ENCODE measurements at places on chromosomes 2 and 18.

DNA sequence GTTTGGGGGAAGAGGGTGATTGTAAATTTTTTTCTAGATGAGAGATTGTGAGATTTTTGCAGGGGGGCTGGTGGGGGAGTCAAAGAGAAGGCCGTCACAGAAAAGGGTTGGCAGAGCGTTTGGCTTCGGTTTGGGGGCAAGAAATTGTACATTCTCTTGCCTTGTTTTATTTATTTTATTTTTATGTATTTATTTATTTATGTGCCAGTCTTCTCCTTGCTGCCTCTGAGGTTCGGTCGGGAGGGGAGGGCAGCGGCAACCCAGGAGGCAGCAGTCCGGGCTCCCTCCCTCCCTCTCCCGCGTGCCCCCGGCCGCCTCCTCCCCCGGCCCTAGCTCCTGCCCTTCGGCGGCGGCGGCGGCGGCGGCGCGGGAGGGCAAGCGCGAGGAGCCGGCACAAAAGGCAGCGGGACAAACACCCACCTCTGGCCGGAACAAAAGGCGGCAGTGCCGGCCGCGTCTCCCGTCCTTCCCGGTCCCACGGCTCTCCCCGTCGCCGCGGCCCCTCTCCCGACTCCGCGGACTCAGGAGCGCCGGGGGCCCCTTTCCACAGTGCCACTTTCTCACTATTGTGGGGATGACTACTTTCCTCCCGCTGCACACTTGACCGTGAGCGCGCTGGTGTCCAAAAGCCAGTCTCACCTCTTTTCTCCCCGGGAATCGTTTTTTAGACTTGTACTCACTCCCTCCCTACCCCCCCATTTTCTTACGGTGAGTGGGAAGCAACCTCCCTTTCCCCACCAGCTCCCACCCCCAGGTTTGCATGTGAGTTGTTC is 1.2 kb downstream of the BCL11A start:
- no peak for DNase-seq

DNA sequence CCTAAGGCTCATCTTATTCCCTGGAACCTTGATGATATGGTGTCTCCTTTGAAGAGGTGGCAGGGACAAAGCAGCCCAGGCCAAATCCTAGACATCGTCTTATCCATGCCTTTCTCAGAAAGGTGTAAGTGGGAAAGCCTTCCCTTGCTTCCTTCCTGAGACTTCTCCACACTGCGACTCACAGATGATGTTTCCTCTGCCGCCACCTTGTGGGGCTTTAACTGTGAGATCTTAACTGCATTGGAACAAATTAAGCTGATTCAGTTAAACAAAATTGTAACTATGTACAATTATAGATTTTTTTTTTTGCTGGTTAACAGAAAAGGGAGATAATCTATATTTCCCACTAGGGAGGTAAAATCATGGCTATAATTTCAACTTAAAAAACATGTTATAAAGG is 10.0 kb upstream of the GCA start:
- no peak for DNase-seq

GRCh38 chr2:173462892-173463840 is 108.5 kb downstream of the CDCA7 start:
- no peak for DNase-seq

- peak; percentile 16 for DNase-seq
Observed at GRCh38 chr2:98412751-98413458, 31.8 kb upstream of the INPP4A start.

- no peak for DNase-seq
Observed at GRCh38 chr2:3154146-3154545, 223.5 kb downstream of the EIPR1 start.

- DNase-seq, result no peak
Observed at GRCh38 chr18:59460072-59460420, 101.0 kb upstream of the LMAN1 start.

DNA sequence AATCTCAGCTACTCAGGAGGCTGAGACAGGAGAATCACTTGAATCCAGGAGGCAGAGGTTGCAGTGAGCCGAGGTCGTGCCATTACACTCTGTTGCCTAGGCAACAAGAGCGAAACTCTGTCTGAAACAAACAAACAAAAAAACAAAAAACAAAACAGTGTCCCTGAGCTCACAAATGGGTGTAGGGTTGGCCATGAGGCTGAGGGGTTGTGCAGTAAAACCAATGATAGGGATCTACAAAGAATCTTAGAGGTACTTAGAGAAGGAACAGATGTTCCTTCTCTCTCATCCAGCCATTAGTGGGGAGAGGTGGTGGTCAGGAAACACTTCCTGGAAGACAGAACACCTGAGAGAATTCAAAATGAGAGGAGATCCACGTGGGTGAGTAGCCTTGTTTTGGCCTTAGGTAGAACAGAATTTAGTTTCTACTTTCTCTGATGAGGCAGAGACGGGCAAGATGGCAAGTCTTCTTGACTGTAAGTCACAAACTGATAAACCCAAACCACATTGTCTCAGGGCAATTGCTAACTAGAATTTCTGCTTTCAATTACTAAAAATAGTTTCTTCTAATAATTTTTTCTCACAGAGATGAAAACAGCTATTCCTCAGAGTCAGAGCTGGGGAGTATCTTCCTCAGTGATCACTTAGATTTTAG is 61.5 kb upstream of the PPM1B start:
- DNase-seq, result no peak

- no peak for DNase-seq
Observed at GRCh38 chr2:40251137-40251536, 200.8 kb downstream of the SLC8A1 start.

GRCh38 chr2:15749460-15750432 is 158.1 kb downstream of the DDX1 start:
- no peak for DNase-seq

DNA sequence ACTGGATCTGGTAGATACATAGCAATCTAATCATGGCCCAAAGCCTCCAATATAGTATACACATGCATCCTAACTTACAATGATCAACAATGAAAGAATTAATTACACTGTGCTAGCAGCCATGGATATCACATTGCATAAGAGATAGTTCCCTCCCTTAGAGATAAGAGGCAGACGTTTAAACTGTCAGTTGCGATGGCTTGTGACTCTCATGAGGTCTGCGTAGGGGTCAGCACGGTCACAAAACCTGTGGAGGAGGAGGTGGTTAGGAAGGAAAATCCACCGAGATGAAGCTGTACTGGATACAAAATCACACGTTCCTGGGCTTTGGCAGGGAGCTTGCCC is 800 bp upstream of the RALB start:
- no peak for DNase-seq

GRCh38 chr2:127429844-127430425 is 11.7 kb downstream of the PROC start:
- DNase-seq, result no peak

DNA sequence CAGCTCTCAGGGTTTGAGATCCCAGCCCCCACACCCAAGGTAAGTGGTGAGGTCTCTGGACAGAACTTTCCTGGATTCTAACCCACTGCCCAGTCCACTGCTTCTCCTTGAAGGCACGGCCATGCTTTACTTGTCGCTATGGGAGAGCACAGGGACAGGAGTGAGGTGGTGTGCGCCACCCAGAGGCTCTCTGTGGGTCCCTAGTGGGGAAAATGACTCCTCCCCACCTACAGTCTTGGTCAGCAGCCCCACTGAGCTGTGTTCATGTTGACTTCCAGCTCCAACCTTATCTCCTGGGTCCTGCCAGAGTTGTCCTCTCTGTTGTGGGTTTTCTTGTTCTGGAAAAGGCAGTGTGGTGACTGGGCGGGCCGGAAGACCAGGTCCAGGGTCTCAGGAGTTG is 11.1 kb downstream of the TET3 start:
- DNase-seq, result no peak

DNA sequence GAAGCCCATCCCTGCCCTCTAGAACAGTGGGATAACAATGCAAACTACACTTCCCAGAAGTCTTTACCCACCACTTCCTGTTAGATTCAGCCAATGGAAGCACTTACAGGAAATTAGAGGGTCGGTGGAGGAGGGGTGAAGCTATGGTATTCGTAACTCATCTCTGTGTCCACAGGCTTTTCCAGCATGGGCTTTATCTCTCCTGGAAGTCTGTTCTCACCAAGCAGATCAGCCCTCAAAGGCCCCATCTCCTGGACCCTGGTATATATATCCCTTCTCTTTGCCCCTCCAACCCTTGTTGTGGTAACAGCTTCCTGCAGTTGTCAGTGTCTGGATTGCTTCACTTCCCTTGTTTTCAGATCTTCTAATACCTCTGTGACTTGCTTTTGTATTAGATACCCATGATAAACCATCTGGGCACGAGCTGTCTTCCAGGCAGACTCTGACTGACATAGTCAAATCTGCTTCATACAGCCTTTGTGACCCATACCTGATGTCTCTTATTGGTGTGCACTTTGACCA is 475.0 kb upstream of the POU3F3 start:
- no peak for DNase-seq

DNA sequence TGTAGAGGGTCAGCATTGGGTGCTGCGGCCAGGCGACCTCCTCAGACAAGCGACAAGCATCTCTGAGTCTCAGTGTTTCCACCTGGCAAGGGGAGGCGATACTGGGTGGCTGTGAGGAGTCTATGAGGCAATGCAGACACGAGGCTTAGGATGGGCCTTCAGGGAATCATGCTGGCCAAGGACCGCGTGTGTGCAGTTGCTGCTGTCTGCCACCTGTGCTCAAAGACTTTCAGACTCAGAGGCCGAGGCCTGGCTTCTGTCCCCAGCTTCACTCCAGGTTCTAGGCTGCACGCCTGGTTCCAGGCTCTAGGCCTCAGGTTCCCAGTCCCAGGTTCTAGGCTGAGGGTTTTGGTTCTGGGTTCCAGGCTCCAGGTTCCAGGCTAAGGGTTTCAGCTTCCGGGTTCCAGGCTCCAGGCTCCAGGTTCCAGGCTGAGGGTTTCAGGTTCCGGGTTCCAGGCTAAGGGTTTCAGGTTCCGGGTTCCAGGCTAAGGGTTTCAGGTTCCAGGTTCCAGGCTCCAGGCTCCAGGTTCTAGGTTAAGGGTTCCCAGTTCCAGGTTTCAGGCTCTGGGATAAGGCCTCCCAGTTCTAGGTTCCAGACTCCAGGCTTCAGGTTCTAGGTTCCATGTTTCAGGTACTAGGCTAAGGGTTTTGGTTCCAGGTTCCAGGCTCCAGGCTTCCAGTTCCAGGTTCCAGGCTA is 14.8 kb downstream of the LRRFIP1 start:
- no peak for DNase-seq

DNA sequence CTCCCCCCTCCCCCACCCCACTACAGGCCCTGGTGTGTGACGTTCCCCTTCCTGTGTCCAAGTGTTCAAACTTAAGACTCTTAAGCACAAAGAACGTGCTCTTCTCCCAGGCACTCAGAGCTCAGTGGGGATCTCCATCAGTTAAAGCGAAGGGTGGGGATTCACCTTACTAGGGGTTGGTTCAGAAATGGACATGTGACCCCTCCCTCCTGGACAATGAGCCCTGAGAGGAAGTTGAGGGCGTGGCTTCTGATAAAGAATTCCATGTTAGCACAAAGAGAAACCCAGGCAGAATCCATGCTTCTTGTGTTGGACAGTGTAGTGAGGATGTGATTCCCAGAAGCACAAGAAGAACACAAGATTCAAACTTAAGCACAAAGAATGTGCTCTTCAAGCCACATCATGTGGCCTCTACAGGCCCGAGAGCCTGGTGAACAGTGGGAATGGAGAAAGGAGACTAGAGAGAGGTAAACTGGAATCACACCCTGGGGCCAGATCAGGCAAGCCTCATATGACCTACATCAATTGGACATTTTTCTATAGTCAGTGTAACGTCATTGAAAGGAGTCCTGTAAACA is 78.1 kb upstream of the TTC39C start:
- DNase-seq, result no peak

DNA sequence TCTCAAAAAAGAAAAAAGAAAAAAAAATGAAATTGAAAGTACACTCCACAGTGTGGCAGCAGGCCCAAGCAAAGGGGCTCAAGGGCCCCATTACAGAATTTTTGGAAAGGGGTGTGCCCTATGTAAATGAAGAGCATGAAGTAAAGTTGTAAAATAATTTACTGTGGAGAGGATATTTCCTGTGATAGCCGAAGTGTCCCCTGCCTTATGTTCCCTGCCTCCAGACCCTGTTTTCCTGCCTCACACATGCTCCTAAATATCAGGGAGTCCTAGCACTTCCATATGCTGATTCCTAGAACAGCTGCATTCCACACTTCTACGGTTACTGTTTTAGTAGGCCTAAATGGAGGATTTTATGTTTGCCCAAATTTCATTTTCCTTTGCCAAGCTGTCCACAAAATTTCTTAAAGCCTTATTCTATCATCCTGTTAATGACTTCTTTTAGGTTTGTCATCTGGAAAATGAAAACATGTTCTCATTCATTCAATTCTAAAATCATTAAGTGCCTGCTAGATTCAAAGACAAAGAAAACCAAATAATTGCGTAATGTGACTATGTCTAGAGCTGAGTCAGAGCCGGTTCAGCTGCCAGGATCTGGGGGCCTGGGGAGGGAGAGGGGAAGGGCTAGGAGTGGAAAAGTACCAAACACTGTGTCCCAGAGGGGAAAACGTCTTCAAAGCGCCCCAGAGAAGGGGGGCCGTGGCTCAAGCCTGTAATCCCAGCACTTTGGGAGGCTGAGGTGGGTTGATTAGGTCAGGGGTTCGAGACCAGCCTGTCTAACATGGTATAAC is 25.9 kb upstream of the IMPA2 start:
- DNase-seq, result no peak

DNA sequence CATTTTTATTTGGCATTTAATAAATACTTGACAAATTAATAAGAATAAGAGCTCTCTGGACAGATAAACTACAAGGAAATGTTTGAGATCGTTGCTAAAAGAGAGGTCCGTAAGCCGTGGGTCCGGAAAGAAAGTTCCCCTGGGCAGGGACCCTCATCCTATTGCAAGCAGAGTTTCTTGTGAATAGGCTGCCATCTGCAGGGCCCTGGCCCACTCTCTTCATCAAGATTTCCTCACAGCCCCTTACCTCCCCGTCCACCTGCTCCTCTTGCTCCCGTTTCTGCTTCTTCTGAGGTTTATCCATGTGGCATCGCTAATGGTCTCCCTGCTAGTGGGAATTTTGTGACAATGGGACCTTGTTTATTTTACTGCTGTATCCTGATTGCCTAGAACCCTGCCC is 30.1 kb upstream of the MC5R start:
- DNase-seq, result no peak

GRCh38 chr18:75678627-75679026 is 251.1 kb upstream of the SMIM21 start:
- DNase-seq, result no peak

- DNase-seq, result no peak
Observed at GRCh38 chr2:156379071-156379470, 46.5 kb upstream of the NR4A2 start.

- DNase-seq, result no peak
Observed at GRCh38 chr2:221731432-221732145, 159.5 kb upstream of the EPHA4 start.

- DNase-seq, result no peak
Observed at GRCh38 chr2:43220229-43220751, 6.1 kb downstream of the ZFP36L2 start.

- DNase-seq, result no peak
Observed at GRCh38 chr2:215507136-215507535, 71.3 kb upstream of the FN1 start.

GRCh38 chr2:123916531-123916930 is 108.6 kb upstream of the CNTNAP5 start:
- DNase-seq, result no peak

DNA sequence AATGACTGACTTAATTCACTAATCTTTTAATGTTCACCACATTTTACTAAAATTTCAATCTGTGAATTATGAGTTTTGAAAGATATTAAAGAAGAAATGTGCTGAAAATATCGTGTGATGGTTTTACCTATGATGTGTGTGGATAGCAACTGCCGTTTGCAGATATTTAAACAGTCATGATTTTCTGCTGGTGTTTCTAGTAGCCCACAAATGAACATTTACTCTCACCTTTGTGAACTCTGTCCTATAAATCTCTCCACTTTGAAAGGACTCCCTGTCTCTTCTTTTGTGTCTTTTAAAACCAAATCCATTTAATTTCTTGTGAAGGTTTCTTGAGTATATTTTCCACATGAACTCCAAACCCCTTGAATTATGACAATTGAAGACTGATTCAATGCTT is 771.2 kb upstream of the SALL3 start:
- no peak for DNase-seq

Measured in activated CD4-positive, CD25-positive, alpha-beta regulatory T cell (primary cell).